ENCODE measurements at places on chromosomes 1 and 21.
A peak's percentile ranks its signal among the peaks of the same experiment; 100 is the strongest.

DNA sequence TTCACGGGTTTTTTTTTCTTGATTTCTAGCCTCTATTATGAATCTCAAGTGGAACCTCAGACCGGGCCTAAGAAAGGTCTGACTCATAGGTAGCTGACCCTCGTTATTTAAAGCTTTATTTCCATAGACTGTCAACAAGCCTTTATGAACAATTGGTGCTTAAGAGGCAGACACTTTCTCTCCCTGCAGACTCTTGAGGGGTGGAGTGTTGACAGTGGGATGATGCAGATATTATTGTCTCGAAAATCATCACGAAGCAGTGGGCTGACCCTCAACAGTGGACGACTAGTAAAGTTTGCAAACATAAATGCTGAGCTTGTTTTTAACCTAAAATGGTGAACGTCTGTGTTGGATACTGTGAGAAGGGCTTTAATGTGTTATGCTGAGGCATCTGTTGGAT, 1.8 kb downstream of the SFT2D2 start:
- DNase-seq, result no peak

DNA sequence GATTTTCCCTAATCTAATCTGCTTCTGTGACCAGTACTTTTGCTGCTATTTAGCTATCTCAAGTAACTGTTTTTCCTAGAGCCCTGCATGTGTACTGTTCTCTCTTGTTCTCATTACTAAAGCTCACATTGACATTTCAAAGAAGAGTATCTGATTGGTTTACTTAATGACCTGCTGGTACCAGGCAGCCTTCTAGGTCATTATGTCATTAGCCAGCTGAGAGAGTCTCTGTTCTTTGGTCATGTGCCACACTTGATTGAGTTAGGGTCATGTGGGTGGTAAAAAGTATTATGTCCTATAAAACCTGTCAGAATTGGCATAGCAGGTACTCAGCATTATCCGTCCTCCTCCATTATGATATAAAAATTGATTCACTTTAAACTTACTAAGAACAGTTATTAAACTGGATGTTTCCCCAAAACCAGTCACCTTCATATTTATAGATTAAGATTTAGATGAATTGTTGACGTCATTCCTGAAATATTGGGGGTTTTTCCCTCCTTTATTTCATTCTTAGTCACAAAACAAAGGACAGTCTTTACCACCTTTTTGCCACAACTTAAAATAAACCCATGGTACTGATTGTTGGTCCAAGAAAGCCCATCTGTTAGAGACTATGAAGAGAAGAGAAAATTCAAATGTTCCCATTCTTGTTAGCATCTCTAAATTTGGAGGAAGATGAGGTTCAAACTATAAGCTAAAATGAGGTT, 22.2 kb downstream of the FNDC5 start:
- DNase-seq, result no peak

DNA sequence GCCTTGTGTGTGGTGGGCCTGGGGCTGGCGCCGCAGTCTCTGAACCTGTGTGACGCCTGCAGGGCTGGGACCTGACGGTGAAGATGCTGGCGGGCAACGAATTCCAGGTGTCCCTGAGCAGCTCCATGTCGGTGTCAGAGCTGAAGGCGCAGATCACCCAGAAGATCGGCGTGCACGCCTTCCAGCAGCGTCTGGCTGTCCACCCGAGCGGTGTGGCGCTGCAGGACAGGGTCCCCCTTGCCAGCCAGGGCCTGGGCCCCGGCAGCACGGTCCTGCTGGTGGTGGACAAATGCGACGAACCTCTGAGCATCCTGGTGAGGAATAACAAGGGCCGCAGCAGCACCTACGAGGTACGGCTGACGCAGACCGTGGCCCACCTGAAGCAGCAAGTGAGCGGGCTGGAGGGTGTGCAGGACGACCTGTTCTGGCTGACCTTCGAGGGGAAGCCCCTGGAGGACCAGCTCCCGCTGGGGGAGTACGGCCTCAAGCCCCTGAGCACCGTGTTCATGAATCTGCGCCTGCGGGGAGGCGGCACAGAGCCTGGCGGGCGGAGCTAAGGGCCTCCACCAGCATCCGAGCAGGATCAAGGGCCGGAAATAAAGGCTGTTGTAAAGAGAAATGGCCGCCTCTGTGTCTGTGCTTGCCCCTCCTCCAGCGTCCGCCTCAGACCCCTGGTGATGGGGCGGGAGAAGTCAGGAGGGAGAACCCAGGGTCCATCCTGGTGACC, 788 bp downstream of the ISG15 start:
- no peak for DNase-seq

DNA sequence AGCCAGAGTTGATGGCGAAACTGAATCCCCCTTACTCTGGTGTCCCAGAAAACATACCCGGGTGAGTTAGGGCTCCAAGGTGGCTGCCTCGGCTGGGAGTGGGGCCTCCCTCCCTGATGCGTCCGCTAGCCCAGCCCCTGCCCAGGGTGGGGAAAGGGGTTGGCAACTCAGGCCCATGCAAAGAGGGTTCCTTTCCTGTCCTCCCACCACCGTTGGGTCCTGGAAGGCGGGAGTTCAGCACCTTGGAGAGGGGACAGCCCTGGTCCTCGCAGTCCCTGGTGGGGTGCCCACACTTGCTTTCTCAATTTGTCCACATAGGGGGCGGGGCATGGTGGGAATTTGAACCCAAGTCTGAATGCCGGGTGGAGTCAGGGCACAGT, 6.1 kb downstream of the SRM start:
- no peak for DNase-seq

DNA sequence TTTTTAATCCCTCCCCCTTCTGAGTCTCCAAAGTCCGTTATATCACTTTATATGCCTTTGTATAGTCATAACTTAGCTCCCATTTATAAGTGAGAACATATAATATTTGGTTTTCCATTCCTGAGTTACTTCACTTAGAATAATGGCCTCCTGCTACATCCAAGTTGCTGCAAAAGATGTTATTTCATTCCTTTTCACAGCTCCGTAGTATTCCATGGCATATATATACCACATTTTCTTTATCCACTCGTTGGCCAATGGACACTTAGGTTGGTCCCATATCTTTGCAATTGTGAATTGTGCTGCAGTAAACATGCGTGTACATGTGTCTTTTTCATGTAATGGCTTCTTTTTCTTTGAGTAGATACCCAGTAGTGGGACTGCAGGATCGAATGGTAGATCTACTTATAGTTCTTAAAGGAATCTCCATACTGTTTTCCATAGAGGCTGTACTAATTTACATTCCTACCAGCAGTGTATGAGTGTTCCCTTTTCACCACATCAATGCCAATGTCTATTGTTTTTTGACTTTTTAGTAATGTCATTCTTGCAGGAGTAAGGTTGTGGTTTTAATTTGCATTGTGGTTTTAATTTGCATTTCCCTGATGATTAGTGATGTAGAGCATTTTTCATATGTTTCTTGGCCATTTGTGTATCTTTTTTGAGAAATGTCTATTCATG, 12.3 kb downstream of the MAN1C1 start:
- no peak for DNase-seq

- DNase-seq, result no peak
Observed at GRCh38 chr1:180229483-180230415, at the start of gene LHX4. LHX4 (plus strand) TSS chr1:180230264; CDS start chr1:180230530, 266 bp downstream.

DNA sequence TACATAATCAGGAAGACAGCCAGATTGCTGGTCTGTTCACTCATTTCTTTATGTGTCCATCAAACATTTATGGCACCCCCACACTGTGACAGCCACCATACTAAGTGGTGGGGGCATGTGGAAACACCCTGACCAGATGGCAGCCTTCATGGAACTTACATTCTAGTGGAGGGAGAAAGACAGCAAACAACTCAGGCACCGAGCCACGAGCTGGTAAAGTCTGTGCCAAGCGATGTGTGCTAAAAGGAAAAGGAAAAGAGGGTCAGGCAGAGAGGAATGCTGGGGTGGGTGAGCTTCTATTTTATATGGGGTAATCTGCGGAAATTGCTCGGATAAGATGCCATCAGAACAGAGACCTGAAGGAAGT, 33.2 kb upstream of the CD2 start:
- DNase-seq, result no peak

DNA sequence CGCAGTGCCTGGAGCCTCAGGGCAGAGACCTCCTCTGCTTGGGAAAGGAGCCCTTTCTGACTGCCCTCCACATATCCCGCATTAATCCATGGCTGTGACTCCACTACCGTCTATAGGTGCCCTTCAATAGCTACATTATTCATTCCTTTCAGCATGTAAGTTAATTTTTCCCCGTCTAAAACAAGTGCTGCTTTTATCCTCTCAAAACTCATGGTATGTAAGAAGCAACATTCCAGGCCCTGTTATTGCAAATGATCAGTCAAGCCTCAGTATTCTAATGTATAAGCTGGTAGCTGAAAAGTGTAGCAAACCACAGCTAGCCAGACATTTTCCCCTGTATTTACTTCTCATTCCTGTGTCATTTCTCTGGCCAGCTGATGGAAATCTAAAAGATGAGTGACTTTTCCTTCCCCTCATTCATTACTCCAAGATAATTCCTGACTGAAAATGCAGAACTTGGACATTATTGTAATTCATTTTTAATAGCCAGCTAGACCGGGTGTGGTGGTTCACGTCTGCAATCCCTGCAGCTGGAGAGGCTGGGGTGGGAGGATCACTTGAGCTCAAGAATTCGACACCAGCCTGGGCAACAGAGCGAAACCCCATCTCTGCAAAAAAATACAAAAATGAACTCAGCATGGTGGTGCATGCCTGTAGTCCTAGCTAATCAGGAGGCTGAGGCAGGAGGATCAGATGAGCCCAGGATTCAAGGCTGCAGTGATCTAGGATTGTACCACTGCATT, 88.5 kb upstream of the SOD1 start:
- no peak for DNase-seq

- DNase-seq, result no peak
Observed at GRCh38 chr1:218718977-218719376, 373.8 kb downstream of the TGFB2 start.

GRCh38 chr1:246176126-246177024, 330.7 kb downstream of the SMYD3 start:
- no peak for DNase-seq

DNA sequence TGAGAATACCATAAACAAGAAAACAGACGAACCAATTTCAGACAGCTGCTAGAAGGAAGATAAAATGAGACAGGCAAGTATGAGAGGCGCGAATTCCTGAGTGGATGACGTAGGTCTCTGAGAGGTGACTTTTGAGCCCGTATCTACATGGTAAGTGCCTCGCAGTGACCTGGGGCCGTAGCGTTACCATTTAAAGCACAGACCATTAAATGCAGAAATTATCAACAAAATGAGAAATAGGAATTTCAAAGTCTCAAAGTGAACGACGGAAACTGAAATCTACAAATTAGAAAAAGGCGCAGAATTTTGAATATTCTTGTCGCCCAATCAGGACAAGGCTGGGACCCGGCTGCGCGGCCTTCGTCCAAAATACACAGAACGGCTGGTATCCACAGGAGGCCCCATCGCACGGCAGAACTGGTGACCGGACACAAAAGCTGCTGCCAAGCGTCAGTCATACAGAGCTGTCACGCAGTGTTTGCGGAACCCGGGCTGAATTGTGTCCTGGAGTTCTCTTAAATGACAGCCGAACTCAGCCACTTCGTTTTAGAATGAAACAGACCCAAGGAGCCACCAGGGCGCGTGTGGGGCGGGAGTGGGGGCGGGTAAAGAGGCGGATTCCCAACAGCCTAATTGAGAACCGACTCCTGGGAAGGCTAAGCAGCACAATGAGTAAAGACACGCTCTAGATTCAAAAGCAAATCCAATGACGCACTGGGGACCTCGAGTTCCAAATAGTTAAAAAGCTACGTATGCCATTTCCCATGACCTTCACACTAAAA, 13.8 kb upstream of the BOLA1 start:
- DNase-seq, result peak; percentile 69

GRCh38 chr1:25798666-25799351, 1.2 kb upstream of the SELENON start:
- no peak for DNase-seq

DNA sequence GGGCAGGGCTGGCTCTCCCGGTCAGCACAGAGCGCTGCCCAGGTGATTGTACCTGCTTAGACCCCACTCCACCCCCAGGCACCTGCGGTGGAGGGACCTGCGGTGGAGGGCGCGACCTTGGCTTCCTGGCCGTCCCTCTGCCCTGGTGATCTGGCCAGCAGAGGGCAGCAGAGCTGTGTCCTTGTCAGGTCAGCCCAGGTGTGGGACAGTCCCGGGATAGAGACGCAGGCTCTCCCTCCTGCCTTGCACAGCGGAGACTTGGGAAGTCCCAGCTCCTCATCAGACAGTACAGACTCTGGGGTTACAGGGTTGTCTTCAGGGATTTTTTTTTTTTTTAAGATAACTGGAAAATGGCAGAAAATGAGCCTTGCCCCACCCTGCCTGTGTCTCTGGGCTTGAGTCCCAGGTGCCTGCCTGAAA, 10.0 kb downstream of the SLX9 start:
- peak; percentile 69 for DNase-seq

DNA sequence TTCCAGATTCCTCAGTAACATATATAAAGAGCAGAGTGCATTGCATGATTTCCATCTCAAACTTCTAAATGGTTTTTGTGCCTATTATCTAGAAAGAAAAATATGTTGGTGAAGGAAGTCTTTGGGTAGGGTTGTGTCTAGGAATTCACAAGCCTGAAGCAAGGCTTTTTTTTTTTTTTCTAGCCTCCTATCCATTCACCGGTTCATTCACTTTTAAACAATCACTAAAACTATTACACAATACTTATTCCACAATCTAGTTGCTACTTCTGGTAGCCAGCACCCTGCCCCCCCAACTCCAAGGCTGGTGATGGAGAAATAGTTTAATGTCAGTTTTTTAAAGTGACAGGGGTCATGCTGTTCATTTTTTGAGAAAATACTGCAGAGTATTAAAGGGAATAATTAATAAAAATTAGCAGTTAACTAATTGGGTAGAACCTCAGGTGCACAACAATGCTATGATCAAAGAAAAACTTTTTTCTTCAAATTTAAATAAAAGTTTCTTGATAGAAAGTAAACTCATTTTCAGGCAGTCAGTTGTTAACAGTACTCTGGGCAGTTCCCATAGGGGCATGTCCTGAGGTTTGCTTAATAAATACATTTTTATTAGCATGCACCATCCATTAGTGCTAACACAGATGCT, 10.9 kb downstream of the IRF2BP2 start:
- no peak for DNase-seq

GRCh38 chr1:53187401-53187800, 9.2 kb upstream of the CPT2 start:
- no peak for DNase-seq

GRCh38 chr1:94017155-94017829, 103.7 kb downstream of the ABCA4 start:
- DNase-seq, result no peak

GRCh38 chr1:53560581-53561502, 101.6 kb downstream of the DMRTB1 start:
- no peak for DNase-seq

DNA sequence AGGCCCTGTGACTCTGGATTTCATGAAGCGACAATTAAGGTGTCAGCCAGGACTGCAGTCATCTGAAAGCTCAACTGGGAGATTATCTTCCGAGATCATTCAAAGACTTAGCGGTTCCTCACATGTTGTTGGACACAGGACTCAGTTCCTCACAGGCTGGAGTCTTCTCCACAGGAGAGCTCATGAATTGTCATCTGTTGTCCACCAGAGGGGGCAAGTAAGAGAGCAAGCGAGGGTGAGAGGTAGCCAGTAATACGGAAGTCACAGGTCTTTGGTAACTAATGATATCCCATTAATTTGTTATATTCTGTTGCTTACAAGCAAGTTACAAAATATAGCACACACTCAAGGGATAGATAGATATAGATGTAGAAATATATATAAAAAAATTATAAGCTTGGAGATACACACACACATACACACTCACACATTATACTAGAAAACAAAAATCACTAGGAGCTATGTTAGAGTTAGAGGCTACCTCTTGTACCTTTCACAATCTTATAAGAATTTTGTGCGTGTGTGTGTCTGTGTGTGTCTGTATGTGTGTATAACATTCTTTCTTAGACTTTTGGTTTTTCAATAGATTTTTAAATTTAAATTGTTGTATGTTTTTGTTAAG, 1695.3 kb downstream of the BRINP3 start:
- no peak for DNase-seq

- no peak for DNase-seq
Observed at GRCh38 chr1:79040424-79041082, 34.0 kb upstream of the ADGRL4 start.
